ENCODE measurements at places on chromosomes 2 and 18.

GRCh38 chr18:62614494-62614893, 91.7 kb downstream of the ZCCHC2 start:
- no peak for DNase-seq

GRCh38 chr2:148989882-148990493, 48.5 kb upstream of the LYPD6B start:
- no peak for DNase-seq

DNA sequence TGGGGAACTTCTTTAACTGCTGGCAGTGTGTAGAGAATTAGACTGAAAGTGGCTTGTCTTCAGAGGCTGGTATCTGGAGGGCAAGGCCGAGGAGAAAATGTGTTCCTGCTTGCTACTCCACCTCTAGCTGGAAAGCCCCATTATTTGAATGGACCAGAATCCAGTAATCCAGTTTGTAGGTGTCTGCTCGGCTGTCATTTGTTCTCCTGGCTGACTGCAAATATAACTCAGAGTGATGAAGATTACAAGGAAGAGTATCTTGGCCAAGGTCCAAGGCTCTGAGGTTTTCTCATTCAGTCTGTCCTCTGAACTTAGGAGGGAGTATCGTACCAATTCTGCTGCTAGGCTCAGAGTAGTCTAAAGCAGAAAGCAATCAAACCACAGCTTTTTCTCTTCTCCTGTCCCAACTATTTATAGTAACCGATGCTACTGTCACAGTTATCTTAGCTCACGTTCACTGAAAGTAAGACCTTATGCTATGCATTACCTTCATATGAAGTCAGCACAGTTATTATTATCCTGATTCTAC, 228.6 kb downstream of the SETBP1 start:
- no peak for DNase-seq

GRCh38 chr18:75545189-75545588, 117.7 kb upstream of the SMIM21 start:
- DNase-seq, result no peak

DNA sequence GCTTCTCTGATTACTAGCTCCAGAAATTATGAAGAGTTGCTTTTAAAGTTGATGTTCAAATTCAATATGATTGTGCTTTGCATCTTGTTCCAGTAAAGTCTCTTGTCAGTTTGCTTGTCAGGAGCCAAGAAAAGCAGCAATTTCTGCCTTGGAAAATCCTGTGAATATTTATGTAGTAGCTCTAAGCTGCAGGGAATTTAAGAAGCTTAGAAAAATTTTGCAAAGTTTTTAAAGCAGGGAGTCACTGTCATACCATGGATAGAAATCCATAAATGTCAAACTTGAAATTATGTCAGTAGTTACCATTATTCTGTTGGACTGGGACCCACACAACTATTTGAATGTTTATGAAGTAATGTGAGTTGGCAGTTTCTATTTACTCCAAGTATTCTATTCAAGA, 169.3 kb downstream of the TMEM200C start:
- DNase-seq, result no peak

- DNase-seq, result no peak
Observed at GRCh38 chr2:118857677-118858484, 10.4 kb upstream of the EN1 start.

GRCh38 chr18:11293794-11294193, 144.4 kb upstream of the PIEZO2 start:
- DNase-seq, result no peak

- no peak for DNase-seq
Observed at GRCh38 chr2:74959106-74959751, 786 bp downstream of the POLE4 start.

DNA sequence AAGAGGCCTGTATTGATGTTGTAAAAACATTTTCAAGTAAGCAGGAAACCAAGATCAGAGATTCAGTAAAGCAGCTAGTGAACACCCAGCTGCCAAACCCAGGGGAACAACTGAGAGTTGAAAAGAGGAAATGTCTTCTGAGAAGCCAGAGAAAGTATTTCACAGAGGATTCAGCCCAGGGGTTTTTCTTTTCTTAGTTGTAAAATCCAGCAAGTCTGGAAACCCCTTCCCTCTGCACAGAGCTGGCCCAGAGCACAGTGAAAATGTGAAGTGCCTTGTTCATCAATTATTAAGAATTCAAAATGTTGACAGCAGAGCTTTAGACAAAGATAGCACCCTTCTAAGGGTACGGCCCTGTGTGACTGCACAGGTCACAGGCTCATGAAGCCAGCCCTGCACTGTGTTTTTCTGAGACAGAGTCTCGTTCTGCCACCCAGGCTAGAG, 28.4 kb downstream of the AFF3 start:
- DNase-seq, result no peak

DNA sequence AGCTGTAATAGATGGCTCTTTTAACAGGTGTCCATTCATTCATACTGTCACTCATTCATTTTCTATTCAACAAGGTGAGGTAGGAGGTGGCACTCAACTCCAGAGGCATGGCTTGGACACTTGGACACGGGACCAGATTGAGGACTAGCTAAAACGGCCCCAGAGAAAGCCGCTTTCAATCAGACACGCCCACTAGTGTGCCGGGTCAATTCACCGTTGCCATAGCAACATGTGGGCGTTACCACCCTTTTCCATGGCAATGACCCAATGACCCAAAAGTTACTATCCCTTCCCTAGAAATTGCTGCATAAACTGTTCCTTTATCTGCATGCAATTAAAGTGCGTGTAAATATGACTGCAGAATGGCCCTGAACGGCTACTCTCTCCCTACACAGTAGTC, 49.2 kb upstream of the LGALSL start:
- DNase-seq, result no peak

GRCh38 chr2:161199912-161200701, 39.9 kb downstream of the TANK start:
- no peak for DNase-seq

DNA sequence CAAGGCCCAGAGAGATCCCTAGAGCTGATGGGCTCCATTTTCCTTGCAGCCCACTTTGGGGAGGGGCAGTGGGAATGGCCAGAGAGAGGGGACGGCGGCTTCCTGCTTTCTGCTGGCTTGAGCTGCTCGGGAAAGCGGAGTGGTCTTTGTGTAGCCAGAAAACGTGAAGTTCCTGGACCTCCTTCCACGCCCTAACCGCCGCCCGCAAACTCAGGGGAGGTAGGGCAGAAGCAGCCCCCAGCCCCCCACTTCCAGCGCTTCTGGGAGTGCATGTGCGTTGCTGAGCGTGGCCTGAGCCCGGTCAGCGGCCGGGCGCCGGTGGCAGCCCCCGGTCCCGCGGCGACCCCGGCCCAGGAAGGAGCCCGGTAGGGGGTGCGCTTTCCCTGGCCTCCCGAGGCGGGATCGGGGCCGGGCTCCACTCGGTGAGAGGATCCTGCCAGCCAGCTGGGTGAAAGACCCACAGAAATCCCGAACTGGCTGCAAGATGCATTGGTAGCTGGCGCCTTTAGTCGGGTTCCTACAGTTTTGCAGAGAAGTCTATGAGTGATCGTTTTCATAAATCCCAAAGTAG, 25.3 kb upstream of the BOD1L2 start:
- DNase-seq, result no peak

All from activated naive CD8-positive, alpha-beta T cell treated with anti-CD3 and anti-CD28 coated beads, Interleukin-2, amount 50 U/mL, for 16 hours (primary cell).